Pericardium fibroblast (primary cell): ENCODE measurements at places on chromosomes 1 and 21. TPM values are rescaled to one million over a fixed set of nuclear protein-coding genes. Genes with fewer than 3 reads are reported as not detected.

Gene AGT
- total RNA-seq, result 0.23 and 15.3 TPM in 2 replicates

Gene PDZK1IP1
- 1.1 TPM in 1 of 2 replicates, not detected in the other for total RNA-seq

Gene SH3D21
- 2.4 and 3.2 TPM in 2 replicates for total RNA-seq

Gene RASSF5
- 0.94 and 1.5 TPM in 2 replicates for total RNA-seq

Gene TFF2
- total RNA-seq, result not detected in 2 replicates

Gene MIXL1
- total RNA-seq, result not detected in 2 replicates

Gene PAQR6
- 0.43 and 0.47 TPM in 2 replicates for total RNA-seq

Gene PPIAL4G
- not detected in 2 replicates for total RNA-seq

Gene ANGPTL3
- not detected in 2 replicates for total RNA-seq

Gene SCCPDH
- total RNA-seq, result 20.2 and 25.8 TPM in 2 replicates

Gene GBP4
- 0.17 and 0.70 TPM in 2 replicates for total RNA-seq

Gene COL8A2
- 9.4 and 21.4 TPM in 2 replicates for total RNA-seq

Gene CHRM3
- 0.09 and 0.12 TPM in 2 replicates for total RNA-seq

Gene LENEP
- total RNA-seq, result not detected in 2 replicates

Gene TAS1R3
- 0.35 TPM in 1 of 2 replicates, not detected in the other for total RNA-seq

Gene ZNF593OS
- 0.23 TPM in 1 of 2 replicates, not detected in the other for total RNA-seq

Gene ADORA3
- total RNA-seq, result not detected in 2 replicates

Gene PLEKHO1
- total RNA-seq, result 20.3 and 24.5 TPM in 2 replicates

Gene PLD5
- total RNA-seq, result not detected in 2 replicates

Gene KCNJ15
- 0.17 TPM in 1 of 2 replicates, not detected in the other for total RNA-seq

Gene PTAFR
- total RNA-seq, result 0.17 and 0.23 TPM in 2 replicates

Gene UBE2U
- not detected in 2 replicates for total RNA-seq

Gene SLC22A15
- 1.8 and 2.0 TPM in 2 replicates for total RNA-seq

Gene PRAMEF33
- total RNA-seq, result not detected in 2 replicates

Gene BARHL2
- total RNA-seq, result not detected in 2 replicates

Gene DONSON
- total RNA-seq, result 12.5 and 13.4 TPM in 2 replicates

Gene FLG2
- total RNA-seq, result not detected in 2 replicates

Gene BCAN
- not detected in 2 replicates for total RNA-seq

Gene GJA4
- 0.12 and 0.34 TPM in 2 replicates for total RNA-seq

Gene RAB25
- total RNA-seq, result not detected in 2 replicates

Gene FCRL6
- total RNA-seq, result not detected in 2 replicates

Gene CCDC185
- not detected in 2 replicates for total RNA-seq

Gene TDRD10
- not detected in 2 replicates for total RNA-seq

Gene DEPDC1
- 0.43 and 4.8 TPM in 2 replicates for total RNA-seq

Gene GBP5
- not detected in 2 replicates for total RNA-seq

Gene NUP210L
- total RNA-seq, result under 0.01 TPM in 1 of 2 replicates, not detected in the other

Gene INSRR
- total RNA-seq, result not detected in 2 replicates

Gene TINAGL1
- total RNA-seq, result 9.1 and 65.9 TPM in 2 replicates

Gene OR14A16
- not detected in 2 replicates for total RNA-seq

Gene CFAP74
- not detected in 2 replicates for total RNA-seq

Gene CFAP141
- total RNA-seq, result not detected in 2 replicates

Gene IQCC
- 0.12 and 0.94 TPM in 2 replicates for total RNA-seq

Gene PRKCZ
- 0.94 and 3.0 TPM in 2 replicates for total RNA-seq

Gene FCRL5
- total RNA-seq, result not detected in 2 replicates

Gene PGLYRP3
- total RNA-seq, result not detected in 2 replicates

Gene EXO1
- 0.58 and 2.1 TPM in 2 replicates for total RNA-seq

Gene CFHR1
- total RNA-seq, result 0.12 TPM in 1 of 2 replicates, not detected in the other

Gene KCNJ6
- total RNA-seq, result under 0.01 and 0.09 TPM in 2 replicates

Gene TIE1
- total RNA-seq, result 1.5 and 8.1 TPM in 2 replicates

Gene ITLN1
- total RNA-seq, result 3.5 and 123 TPM in 2 replicates

Gene PLPPR5
- total RNA-seq, result not detected in 2 replicates

Gene ACTN2
- total RNA-seq, result 2.1 and 2.2 TPM in 2 replicates

Gene FCN3
- 0.12 TPM in 1 of 2 replicates, not detected in the other for total RNA-seq

Gene RHCE
- 0.09 and 1.2 TPM in 2 replicates for total RNA-seq

Gene MIGA1
- total RNA-seq, result 8.3 and 12.5 TPM in 2 replicates

Gene TFF3
- total RNA-seq, result 0.82 and 1.4 TPM in 2 replicates
